ENCODE measurements at places on chromosomes 11 and 22.

DNA sequence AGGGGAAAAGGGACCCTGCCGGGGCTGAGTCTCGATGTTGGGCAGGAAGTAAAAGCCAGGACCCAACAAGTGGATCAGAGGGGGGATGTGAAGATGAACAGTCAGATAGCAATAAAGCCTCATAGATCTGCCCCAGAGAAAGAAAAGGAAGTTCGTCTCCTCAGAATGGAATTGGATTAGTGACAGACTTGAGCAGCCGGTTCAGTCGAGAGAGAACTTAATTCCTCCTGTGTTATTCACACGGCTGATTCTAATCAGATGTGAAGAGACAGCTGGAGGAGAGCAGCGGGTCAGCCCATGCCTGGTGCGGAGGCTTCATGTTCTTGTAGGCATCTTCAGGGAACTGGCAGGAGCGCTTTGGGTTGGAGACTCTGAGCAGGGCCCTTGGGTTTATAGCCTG is 29.3 kb upstream of the CABP7 start:
- DNase-seq: peak; percentile 59

- peak; percentile 57 for DNase-seq
Measured at GRCh38 chr11:13970986-13971385, 8.5 kb downstream of the SPON1 start.

- no peak for DNase-seq
Measured at GRCh38 chr11:66052664-66052982, 459 bp downstream of the SF3B2 start.

DNA sequence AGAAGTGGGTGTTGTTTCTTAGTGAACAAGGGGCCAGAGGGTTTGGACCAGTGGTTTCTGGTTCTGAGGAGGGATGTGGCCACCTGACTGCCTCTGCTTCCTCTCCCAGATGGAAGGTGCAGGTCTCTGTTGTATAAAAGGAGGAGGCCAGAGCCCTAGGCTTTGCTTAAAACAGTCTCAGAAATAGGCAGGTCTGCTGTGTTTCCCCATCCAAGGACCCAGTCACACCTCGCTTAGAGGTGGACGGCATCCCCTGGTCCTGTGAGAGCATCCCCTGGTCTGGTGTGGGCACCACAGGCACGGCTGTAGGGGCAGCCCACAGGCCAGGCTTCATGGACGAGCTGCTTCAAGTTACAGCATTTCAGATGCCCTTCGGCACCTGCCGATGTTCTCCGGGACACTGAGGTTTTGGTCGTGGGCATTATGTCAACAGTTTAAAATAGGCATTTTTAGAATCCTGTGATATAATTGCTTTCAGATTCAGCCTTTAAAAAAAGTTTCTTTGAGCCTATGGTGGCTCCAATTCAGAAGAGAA is 45.7 kb upstream of the SHANK2 start:
- DNase-seq: no peak

DNA sequence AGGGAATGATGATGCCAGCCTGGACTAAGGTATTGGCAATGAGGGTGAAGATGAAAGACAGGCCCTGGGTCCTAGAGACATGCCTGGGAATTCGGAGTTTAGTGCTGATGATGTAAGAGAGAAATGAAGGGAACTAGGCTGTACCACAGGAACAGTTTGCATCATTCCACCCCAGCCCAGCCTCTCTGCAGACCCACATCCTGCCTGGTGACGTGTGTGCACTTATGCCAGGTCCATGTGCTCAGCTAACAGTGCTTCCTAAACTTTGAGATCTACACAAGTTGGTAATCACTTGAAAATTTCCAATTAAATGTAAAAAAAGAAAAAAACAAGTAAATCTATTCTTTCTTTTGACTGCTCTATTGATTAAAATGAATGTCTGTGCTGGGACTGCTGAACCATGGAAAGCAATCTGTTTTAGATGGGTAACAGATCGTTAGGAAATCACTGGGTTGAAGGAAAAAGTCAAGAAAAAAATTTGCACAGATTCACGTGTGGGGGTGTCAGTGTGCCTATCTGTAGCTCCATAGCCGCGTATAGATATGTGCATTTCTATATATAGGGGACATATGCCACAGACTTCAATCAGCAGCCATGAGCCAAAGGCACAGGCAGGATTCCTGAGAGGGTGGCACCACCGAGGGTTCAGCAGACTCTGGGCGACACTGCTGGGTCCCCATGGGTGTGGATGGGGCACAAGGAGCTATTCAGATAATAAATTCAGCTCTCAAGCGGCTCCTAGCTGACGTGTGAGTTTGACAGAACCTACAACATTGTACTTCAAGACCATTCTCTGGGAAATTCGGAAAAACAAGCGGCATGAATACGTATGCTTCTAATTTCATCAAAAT is 131.1 kb upstream of the OPCML start:
- DNase-seq: no peak

GRCh38 chr22:19143967-19144400 is 467 bp downstream of the ESS2 start:
- no peak for DNase-seq

- DNase-seq: no peak
Measured at GRCh38 chr11:64321533-64321932, 3.6 kb downstream of the PRDX5 start.

- peak; percentile 85 for DNase-seq
Measured at GRCh38 chr11:46296528-46297448, 19.3 kb downstream of the CREB3L1 start.

DNA sequence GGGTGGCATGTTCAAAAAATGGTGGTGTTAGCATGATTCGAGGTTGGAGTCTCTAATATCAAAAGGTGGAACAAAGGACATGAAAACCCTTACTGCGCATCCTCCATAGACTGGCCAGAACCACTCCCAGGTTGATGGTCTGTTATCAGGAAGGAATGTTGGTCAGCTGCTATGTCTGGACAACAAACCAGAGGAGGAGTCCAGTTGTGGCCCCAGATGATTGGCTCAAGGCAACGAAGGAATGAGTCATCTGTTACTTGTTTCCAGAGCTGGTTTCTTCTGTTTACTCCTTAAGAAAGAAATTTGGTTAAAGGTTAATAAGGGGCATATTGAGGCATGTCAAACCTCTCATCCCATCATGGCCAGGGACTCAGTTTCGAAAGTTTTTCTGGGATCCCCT is 56.8 kb upstream of the GRIA4 start:
- DNase-seq: no peak

GRCh38 chr11:128714881-128715280 is 21.0 kb downstream of the FLI1 start:
- DNase-seq: no peak

DNA sequence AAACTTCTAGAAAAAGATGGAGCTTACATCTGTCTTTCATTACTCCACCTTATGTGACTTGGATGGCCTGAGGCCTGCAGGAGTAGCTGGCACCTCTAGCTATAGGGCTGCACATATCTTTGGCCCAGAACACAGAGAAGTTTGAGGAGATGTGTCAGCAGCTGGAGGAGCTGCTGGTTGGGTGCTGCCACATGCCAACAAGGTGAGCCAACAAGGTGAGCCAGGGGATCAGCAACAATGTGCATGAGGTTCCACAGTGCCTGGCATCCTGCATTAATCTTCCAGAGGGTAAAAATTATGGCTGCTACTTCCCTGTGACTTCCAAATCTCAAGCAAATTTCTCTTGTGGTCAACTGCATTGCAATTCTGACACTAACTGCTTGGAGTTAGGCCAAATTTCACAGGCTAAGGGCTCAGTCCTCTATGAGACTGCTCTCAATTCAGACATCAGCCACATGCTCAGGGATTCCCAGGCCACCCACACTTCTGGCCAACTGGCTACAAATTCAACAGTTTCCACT is 16.0 kb downstream of the RBM7 start:
- DNase-seq: peak; percentile 23

GRCh38 chr11:90237004-90237403 is 14.2 kb upstream of the CHORDC1 start:
- no peak for DNase-seq

DNA sequence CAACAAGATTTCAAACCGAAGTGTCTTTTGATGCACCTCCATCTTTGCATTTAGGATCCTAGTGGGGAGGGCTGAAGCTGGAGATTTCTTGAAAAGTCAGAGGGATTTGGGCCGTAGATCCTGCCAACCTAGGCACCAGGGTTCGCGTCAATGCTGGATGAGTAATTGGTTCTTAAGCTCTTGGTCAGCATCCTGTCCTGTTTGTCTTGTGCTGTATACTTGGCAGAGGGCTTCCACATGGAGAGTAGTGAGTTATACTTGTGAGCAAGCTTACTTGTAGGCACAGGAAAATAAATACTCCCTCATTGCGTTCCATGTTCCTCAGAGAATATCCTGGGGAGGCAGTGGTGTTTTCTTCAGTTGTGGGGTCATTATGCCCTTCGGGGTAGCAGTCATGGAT is 12.6 kb downstream of the INSC start:
- no peak for DNase-seq

- DNase-seq: no peak
Measured at GRCh38 chr11:131305005-131305404, 65.4 kb upstream of the NTM start.

DNA sequence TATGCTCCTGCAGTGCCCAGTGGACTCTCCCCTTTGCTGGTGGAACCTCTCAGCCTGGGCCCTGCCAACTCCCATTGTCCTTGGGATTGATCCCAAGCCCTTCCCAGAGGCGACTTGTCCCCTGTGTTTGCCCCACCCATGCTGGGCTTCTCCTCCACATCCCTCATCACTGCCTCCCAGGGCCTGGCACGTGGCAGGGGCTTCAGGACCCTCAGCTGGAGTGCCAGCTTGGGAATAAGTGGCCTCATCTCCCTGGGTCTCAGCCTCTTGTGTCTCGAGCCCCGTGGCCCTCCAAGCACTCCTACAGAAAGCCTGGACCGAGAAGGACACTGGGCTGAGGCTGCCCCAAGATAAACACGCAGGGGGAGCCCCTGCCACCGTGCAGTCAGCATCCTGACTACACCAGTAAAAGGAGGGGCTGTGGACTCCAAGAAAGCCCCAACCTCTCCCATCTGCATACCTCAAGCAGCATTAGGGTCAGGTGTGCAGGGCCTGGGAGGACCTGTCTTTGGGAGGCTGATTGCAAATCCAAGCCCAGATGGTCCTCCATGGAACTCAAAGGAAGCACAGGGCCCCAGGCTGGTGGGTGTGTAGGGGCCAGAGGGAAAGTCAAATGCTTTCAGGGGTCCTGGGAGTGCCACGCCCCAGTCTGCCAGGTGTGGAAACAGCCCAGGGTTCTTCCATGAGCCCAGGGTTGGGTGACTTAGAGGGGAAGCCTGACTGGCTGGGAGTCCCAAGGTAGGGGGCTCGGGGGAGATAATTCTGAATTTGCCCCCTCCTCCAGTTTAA is 9.5 kb upstream of the GNAZ start:
- no peak for DNase-seq

DNA sequence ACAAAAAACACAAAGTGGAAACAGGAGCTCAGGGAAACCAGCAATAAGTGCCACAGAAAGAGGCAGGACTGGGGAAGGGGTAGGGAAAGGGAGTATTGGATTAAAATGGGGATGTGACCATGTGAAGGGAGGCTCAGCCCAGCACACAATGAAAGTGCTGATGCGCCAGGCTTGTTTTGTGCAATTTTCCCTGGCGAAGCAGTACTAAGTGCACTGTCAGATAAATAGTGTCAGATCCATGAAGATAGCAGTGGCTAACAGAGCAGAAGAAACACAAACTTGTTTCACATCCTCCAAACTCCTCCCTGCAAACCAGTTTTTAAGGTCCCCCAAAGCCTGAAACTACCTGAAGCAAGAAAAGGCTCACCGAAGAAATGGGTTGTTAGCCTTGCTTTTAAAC is 50.7 kb upstream of the RAPSN start:
- DNase-seq: no peak

DNA sequence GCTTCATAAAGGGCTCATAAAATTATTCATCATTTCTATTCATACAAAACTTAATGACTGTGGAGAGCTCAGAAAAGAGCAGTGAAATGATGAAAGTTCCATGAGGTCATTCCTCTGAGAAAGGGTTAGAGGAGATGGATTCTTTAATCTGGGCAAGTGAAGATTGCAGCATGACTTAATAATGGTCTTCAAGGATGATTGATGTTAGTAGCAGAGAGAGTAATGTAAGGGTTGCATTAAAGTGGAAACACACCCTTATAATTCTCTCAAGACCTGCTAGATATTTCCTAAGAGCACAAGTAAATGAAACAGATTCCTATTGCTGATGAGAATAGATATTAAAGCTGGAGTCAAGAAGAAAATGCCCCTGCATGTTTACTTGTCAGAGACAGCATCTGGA is 711.6 kb upstream of the ANO5 start:
- DNase-seq: no peak

DNA sequence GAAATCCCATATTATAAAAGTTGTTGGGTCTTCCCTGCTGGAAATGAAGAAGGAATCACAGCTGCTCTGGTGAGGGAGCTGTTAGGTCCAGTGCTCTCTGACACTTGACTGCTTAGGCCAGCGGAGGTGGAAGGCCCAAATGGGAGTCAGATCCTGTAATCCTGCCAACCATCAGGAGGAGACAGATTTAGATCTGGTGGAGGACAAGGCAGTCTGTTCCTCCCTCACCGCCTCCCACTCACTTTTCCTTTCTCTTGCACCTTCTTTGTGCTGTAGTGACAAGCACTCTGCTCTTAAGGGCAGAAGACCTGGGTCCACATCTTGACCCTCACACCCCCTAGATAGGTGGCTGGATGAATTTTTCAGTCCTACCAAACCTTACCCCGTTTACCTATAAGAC is 59.7 kb upstream of the CHST1 start:
- no peak for DNase-seq

- DNase-seq: no peak
Measured at GRCh38 chr11:118749429-118749828, 41.5 kb downstream of the DDX6 start.

DNA sequence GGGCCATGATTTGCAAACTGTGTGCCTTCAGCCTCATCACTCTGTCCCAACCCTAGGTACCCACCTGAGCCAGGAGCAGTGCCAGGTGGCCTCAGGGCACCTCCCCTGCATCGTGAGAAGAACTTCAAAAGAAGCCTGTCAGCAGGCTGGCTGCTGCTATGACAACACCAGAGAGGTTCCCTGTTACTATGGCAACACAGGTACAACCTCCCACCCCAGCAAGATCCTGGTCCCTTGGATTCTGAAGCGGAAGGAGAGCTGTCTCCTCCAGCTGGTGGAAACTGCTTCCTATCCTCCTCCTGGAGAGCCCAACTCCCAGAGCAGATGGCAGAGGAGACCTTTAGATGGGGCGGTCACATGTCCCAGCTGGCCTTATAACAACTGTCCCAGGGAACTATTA is 2.9 kb downstream of the ZP1 start:
- DNase-seq: no peak

GRCh38 chr22:50528682-50529415 is 963 bp downstream of the TYMP start:
- DNase-seq: no peak

DNA sequence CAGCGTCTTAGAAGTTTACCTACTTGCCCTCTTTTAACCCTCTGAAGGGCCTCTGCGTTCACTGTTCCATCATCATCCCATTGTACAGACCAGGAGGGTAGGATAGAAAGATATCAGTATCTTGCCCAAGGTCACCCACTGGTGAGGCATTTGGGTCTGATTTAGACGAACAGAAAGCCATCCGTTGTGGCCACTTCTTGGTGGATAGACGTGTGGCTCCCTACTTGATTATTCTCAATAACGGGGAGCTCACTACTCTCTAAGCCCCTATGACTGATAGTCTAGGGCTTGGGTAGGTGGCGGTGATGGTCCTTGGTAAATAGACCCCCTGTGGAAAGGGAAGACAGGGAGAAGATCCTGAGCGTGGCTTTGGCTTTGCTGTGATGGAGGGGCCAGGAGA is 28.6 kb upstream of the PRR5 start:
- no peak for DNase-seq
